SW480 (cell line): ENCODE measurements at places on chromosomes 5 and 9.

DNA sequence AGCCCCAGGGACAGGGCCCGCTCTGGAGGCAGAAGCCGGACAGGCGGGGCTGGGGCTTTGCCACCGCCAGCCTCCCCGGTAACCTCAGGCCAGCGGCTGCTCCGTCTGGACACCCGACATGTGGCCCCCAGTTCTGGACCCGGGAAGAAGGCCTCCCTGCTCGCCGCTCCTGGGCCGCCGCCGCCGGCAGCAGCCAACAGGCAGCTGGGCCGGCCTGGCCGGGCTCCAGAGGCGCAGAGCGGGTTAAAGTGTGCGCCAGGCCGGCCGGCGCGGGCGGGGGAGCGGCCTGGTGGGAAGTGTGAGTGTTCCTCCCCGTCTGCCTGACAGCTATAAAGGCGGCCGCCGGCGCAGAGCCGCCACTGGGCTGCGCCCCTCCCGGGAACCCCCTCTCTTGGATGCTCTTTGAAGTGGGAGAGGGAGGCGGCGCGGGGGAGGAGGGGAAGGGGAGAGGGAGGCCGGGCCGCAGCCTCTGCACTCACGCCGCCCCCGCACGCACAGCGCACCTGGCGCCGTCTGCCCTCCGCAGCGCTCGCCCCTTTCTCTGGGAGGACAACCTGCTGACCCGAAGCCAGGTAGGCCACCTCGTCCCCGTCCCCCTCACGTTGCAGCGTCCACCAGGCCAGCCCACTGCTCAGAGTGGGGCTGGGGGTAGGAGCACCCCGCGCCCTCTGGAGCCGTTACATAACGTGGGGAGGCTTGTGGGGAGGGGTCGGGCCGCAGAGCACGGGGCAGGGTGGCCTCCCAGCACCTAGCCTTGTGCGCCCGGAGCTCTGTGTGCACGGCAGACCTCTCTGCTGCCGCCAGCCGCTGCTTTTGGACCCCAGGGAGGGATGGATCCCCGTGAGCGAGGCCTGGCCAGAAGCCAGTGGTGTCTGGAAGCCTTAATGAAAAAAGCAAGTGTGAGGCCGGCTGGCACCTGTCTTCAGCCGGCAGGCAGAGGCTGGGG, at the start of gene ADAMTSL2:
ADAMTSL2 (plus strand) TSS at position 359 of the 946 bp plus-strand sequence. CDS start 2,009 bp downstream, outside the sequence.
- peak; percentile 89 for DNase-seq

GRCh38 chr5:124553911-124554310, 192.5 kb downstream of the ZNF608 start:
- DNase-seq = no peak

DNA sequence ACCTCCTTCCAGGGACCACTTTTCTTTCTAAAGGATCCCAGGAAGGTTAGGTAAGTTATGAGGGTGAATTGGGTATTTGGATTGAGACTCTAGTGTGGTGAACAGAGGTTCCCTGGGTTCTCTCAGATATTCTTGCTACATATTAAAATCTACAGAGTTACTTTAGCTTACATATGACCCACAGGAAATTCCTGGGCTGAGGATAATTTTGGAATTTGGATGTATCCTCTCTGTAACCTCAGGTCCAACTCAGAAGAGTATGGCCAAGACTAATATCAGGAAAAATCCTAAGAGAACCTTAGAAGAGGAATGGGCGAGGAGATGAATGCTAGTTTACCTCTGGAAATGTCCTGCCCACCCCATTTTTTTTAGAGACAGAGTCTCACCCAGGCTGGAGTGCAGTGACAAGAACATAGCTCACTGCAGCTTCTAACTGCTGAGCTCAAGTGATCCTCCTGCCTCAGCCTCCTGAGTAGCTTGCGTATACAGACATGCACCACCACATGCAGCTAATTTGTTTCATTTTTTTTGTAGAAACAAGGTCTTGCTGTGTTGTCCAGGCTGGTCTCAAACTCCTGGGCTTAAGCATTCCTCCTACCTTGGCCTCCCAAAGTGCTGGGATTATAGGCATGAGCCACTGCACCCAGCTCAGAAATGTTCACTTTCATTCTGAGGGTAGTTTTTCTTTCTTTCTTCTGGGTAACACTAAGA, 196.4 kb downstream of the ARHGEF28 start:
- DNase-seq = no peak

GRCh38 chr5:16090270-16090669, 89.3 kb downstream of the MARCHF11 start:
- no peak for DNase-seq
